ENCODE measurements at places on chromosomes 1 and 21.
A peak's percentile ranks its signal among the peaks of the same experiment; 100 is the strongest.

- no peak for DNase-seq
Observed at GRCh38 chr21:40200126-40200525, 332.9 kb downstream of the PCP4 start.

GRCh38 chr1:94858276-94858675 is 38.1 kb downstream of the SLC44A3 start:
- DNase-seq: no peak

DNA sequence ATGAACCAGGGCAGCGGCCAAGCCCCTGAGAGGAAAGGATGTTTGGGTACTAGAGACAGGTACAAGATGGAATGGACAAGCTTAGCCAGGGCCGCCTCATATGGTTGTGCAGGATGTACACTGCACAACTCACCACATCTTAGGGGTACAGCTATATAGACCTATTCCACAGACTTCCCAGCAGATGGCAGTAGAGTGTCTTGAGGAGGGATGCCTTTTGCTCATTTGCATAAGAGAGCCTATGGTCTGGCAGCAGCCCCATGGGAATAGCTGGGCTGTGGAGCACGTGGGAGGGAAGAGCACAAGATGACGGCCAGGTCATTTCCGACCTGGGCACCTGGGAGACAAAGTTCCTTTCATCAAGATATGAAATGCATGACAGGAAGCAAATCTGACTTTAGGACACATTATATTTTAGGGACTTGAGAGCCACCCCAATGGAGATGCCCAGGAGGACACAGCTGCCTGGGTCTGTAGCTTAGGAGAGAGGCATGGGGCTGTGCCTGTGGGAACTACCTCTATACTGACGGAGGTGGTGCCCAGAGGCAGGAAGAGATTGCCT is 215.5 kb downstream of the KCNJ6 start:
- peak; percentile 56 for DNase-seq

DNA sequence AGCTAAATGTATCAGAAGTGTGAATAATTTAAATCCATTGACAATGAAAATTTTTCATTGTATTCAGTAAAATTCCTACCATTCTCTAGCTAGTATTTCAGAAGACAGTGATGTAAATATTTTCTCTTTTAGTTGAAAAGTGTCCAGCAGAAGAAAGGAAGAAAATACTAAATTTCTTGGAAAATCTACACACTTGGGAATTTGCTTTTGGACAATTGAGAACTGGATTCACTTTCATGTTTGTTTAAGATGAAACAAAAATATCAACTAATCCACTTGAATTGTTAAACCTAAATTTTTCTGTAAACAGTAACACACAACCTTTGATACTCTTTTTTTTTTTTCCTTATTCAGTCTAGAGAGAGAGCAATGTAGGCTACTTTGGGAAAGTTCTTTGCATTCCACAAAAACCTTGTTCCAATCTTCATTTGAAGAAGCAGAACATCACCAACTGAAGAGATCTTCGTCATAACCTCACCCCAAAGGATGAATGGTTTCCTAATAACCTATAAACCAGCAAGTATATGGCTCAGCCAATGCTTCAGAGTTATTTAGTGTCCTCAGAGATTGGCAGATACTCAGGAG is 155.1 kb upstream of the GORAB start:
- DNase-seq: no peak

GRCh38 chr1:145960468-145961108 is 2.8 kb upstream of the LIX1L start:
- no peak for DNase-seq
